Mucosa of descending colon (tissue), 3 donors: ENCODE measurements at places on chromosomes 3 and 15. TPM values are rescaled to one million over a fixed set of nuclear protein-coding genes. Genes with fewer than 3 reads are reported as not detected.

DNA sequence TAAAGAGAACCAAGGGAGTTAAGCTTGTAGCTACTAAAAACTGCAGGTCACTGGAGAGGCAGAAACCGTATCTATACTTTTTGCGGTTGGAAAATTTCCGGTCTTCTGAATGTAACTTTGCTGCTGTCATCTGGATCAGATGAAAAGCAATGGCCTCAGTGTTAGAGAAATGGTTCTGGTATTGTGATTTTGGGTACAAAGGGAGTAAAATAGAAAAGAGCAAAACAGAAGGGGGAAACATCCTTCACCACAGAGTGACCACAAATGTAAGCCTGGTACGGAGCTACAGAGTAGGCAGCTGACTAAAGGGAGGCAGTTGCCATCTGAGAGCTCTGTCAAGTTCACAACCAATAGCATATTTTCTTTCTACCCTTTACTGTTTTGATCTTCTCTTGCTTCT, 5.6 kb downstream of the CD96 start:
- DNase-seq, result no peak

DNA sequence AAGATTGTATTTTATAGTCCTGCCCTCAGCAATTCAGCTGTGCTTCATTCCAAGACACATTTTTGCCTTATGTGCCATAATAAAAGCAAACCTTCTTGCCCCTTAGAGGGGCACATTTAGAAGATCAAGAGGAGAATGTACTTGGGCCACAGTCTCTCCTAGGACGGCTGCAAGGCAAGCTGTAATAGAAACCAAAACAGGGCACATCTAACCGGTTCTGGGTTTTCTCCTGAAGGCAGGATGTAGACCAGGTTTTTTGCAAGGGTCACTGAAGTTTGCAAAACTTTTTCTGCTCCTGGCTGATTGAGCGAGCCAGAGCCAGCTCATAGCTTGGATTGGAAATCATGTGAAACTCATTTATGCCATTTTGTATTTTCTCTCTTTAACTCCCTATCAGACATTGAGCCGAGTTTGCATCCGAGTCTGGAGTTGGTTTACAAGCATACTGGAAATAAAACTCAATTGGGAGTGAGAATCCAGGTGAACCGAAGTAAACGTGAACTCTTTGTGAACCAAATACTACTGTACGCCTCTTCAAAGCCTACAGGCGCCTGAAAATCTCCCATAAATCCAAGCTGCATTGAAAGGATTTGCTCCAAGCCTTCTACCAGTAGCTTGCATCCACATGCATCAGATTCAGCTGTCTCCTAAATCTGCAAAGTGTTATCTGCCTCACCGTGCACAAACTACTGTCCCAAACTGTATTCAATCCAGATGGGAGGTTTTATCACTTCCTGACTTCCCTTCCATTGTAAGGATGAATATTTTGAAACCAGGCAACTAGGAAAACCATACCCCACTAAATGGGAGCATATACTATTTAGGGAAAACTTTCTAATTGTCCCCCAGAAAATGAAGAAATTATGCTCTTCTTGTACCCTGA, 60.9 kb upstream of the TSC22D2 start:
- DNase-seq, result no peak

- no peak for DNase-seq
Measured at GRCh38 chr3:86794361-86795065, 196.4 kb downstream of the VGLL3 start.

- DNase-seq, result no peak
Measured at GRCh38 chr15:38814891-38815290, 250.3 kb upstream of the RASGRP1 start.

DNA sequence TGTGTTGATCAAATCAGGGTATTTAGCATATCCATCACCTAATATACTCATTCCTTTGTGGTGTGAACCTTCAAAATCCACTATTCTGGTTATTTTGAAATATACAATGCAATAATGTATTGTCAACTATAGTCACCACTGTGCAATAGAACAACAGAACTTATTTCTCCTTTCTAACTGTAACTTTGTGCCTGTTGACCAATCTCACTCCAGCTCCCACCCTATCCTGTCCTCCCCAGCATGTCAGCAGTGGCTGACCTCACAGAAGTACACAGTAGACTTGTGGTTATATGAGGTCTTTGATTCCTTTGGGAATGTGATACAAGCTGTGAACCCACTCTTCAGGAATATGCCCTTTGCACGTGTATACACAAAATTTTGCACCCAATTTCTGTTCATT, 64.2 kb downstream of the ECT2 start:
- no peak for DNase-seq

DNA sequence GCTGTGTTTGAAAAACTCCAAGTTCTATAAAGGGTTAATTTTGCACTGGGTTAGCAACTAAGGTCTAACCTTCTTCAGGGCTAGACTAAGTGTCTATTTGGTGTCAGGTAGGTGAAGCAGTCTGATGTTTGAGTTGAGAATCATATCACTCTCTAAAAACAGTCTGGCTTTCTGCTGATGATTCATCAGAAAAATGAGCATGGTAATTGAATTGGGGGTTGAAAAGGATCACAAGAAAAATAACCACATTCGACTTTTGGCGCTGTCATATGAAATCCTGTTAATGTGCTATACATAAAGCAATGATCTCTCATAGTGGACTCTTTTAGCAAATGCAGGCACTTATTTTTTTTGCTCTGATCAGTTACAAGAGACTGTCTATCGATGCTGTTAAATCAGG, 242.2 kb upstream of the AZI2 start:
- no peak for DNase-seq

- no peak for DNase-seq
Measured at GRCh38 chr3:60147249-60147950, 1097.6 kb upstream of the CFAP20DC start.

The FYTTD1 gene
- total RNA-seq, result 30.6 TPM

The RPL35A gene
- total RNA-seq, result 621 TPM
